ENCODE measurements at places on chromosomes 12 and 14.

GRCh38 chr12:93587611-93588010, 15.1 kb downstream of the SOCS2 start:
- H3K27ac ChIP-seq, result no peak overlapping the region
- peaks cover 4% of the 10 kb centered on the region for H3K4me1 ChIP-seq
- DNase-seq, result no peak

DNA sequence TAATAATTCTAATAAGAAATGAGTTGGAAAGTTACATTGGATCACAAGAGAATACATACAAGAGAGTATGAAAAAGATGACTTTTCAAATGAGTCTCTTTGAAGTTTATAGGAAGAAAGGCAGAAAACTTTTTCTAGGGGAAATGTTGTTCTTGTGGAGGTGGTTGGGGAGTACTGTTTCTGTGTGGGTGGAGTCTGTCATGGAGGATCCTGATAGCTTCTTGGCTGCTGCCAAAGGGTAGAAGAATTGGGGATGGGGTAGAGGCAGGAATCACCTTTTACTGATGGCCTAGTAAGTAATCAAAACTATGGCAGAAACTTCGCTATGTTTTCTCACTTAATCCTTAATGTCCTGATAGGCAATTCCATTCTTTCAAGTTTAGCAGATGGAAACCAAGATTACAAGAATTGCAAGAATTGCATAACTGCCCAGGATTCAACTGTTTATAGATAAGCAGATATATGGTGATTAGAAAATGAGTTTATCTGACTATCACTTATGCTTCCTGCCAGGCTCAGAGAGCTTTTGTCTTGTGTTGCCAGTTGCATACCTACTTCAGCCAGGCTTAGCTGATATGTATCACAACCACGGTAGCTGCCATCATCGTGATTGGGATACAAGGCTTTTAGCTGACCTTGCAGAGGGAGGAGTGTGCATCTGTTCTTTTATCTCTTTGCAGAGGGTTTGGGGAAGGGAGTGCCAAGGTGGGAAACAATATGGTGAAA, 463.9 kb downstream of the TMTC2 start:
- no peaks in the 10 kb centered on the region for H3K4me1 ChIP-seq
- H3K27ac ChIP-seq, result no peak overlapping the region
- H3K36me3 ChIP-seq, result no peaks in the 10 kb centered on the region
- H3K4me3 ChIP-seq, result no peak overlapping the region
- no peaks in the 10 kb centered on the region for H3K27me3 ChIP-seq

GRCh38 chr14:68097727-68098126, 278.1 kb downstream of the RAD51B start:
- H3K27ac ChIP-seq, result no peak overlapping the region
- no peak for DNase-seq
- H3K36me3 ChIP-seq, result no peaks in the 10 kb centered on the region
- no peak overlapping the region for H3K4me3 ChIP-seq

- no peaks in the 10 kb centered on the region for H3K36me3 ChIP-seq
- H3K4me1 ChIP-seq, result no peaks in the 10 kb centered on the region
- DNase-seq, result no peak
- no peak overlapping the region for H3K27ac ChIP-seq
Measured at GRCh38 chr12:90013409-90013808, 304.8 kb upstream of the ATP2B1 start.

- no peaks in the 10 kb centered on the region for H3K4me1 ChIP-seq
- no peak for DNase-seq
- no peaks in the 10 kb centered on the region for H3K27me3 ChIP-seq
Measured at GRCh38 chr14:41805633-41806032, 199.0 kb downstream of the LRFN5 start.

DNA sequence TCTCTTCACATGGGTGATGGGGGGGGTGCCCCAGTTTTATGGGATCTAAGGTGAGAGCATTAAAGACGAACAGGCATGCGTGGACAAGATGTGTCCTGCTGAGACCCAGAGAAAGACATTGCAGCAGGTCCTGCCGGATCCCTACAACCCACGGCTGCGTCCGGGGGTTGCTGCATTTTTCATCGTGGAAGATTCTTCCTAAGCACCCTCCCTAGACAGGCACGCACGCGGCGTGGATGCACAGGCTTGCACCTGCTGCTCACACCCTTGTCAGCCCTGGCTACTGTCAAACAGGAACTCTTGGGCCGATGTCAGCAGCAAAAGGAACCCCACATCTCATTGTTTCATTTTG, 280.6 kb upstream of the RTL1 start:
- no peaks in the 10 kb centered on the region for H3K4me1 ChIP-seq
- no peak for DNase-seq
- H3K36me3 ChIP-seq, result no peaks in the 10 kb centered on the region
- no peak overlapping the region for H3K27ac ChIP-seq
- H3K4me3 ChIP-seq, result no peak overlapping the region

DNA sequence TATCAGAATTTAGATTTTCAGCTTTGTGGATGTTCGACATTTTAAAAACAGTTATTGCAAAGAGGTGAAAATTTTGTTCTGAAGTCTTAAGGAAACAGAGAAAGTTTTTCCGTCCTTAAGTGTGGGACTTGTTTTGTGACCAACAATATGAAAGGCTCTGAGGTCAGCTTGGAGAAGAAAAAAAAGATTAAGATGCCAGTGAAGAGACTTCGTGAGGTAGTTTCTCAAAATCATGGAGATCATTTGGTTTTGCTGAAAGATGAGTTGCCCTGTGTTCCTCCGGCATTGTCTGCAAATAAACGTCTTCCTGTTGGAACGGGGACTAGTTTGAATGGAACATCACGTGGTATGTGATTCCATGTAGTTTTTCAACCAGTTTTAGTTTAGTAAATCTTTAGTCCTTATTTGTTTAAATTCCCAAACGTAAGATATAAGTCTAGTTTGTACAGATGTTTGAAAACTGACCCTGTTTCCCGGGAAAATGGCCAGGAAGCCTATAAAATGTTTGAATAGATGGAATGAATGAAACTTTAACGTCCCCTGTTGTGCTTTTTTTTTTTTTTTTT, 682 bp downstream of the KIAA0586 start:
- H3K27ac ChIP-seq, result peak overlapping the region; percentile 94
- peak overlapping the region; percentile 88 for H3K4me3 ChIP-seq
- H3K27me3 ChIP-seq, result no peaks in the 10 kb centered on the region
- peaks cover 35% of the 10 kb centered on the region for H3K4me1 ChIP-seq
- H3K36me3 ChIP-seq, result no peaks in the 10 kb centered on the region

DNA sequence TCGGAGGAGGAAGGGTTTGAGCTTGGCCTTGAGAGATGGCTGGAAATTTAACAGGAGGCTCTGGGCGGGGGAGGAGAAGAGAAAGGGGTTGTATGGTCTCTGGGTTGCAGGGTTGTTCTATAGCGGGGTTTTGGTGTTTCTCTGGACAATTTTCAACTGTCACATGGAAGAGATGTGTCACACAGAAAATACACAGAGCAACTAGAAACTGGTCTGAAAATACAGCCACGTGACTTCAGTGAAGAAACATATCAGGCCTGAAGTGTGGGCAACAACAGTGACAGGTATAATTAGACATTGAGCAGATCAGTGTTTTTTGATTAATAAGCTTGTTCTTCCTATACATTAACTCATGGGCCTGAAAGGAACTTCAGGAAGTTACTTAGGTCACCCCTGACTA, 205.3 kb upstream of the HMGA2 start:
- no peaks in the 10 kb centered on the region for H3K36me3 ChIP-seq
- no peak overlapping the region for H3K27ac ChIP-seq
- no peaks in the 10 kb centered on the region for H3K4me1 ChIP-seq
- H3K27me3 ChIP-seq, result peaks cover 5% of the 10 kb centered on the region
- no peak for DNase-seq

GRCh38 chr14:103736546-103737431, 21.2 kb downstream of the ZFYVE21 start:
- H3K4me1 ChIP-seq, result no peaks in the 10 kb centered on the region
- H3K36me3 ChIP-seq, result peaks cover 98% of the 10 kb centered on the region
- no peaks in the 10 kb centered on the region for H3K27me3 ChIP-seq

DNA sequence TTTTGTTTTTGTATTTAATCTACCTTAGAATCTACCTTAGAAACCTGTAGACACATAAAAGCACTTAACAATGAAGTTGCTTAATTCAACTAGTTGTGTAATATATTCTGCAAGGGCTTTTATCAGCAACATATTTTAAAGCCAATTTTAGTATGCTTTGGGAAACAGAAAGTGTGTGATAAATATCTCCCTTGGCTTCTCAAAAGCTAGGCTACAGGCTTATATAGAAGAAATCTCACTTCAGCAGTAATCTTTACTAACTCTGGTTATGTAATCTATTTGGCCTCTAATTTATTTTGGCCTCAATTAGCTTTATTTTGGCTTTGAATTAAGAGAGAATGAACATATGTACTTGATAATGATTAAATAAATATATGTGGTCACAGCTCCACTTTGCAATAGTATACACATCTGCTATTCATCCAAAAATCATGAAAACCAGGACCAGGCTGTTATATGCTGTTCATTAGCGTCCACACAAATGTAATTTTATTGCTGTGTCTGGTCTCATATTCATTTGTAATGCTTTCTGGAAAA, 37.2 kb downstream of the LRP6 start:
- no peaks in the 10 kb centered on the region for H3K36me3 ChIP-seq
- H3K27me3 ChIP-seq, result no peaks in the 10 kb centered on the region
- no peak overlapping the region for H3K4me3 ChIP-seq
- peak; percentile 56 for DNase-seq
- H3K27ac ChIP-seq, result no peak overlapping the region

- no peak overlapping the region for H3K27ac ChIP-seq
- DNase-seq, result no peak
Measured at GRCh38 chr12:114691196-114691595, 7.2 kb upstream of the TBX3 start.

DNA sequence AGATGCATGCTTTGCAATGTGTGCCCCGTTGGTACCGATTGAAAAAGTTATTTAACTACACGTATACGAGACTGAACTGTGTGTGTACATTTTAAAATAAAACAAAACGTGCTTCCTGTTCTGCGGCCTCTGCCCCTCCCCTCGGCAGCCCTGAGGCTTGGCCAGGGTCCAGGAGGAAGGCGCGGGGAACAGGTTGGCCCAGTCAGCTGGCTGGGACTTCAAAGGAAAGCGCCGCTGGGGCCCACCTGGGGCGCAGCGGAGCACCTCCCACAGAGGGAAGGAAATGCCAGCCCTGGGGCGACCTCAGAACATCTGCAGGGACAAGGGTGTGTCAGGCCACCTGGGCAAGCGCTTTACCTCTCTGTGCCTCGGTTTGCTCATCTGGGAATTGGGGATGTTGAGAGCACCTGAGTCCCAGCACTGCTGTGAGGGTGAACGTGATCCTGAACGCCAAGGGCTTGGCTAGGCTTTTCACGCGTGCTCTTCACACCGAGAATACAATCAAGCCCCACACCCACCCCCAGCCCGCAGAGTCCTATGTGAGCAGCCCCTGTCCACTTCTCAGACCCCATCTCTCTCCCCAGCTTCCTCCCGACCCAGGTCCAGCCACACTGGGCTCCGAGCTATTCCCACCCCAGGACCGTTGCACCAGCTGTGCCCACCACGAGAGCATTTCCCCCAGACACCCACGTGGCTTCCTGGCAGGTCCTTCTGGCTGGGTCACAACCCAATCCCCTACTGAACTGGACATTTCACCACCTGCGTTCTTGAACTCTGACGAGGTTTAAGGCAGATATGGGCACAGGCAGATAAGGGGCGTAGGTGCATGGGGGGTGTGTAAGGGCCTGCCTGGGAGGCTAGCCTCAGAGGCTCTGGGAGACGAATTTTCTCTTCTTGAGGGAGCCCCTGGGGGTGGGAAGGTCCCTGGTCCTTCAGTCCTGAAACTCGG, 41.9 kb upstream of the NCOR2 start:
- peaks cover 14% of the 10 kb centered on the region for H3K4me1 ChIP-seq
- no peak overlapping the region for H3K4me3 ChIP-seq
- no peaks in the 10 kb centered on the region for H3K36me3 ChIP-seq
- H3K27me3 ChIP-seq, result no peaks in the 10 kb centered on the region

DNA sequence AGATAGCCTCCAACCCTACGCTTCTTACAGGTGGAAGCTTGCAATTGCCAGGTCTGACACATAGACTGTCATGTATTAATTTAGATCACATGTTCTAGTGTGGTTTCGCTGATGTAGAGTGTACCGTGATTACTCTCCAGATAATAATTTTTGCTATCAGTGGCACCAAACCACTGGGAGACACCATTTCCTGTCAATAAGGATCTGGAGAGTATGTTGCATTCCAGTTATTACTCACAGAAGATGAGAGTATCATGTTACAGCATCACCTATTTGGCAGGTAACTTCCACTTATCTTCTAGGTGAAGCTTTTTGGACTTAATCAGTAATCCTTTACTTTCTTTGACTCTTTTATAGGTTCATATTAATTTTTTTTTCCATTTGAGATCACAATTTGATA, 147.2 kb downstream of the HELB start:
- H3K36me3 ChIP-seq, result no peaks in the 10 kb centered on the region
- no peak overlapping the region for H3K4me3 ChIP-seq
- DNase-seq, result no peak
- H3K27me3 ChIP-seq, result no peaks in the 10 kb centered on the region

- peak overlapping the region; percentile 72 for H3K27ac ChIP-seq
- DNase-seq, result no peak
- peaks cover 7% of the 10 kb centered on the region for H3K27me3 ChIP-seq
- H3K4me1 ChIP-seq, result peaks cover 32% of the 10 kb centered on the region
Measured at GRCh38 chr14:22979748-22980392, 2.5 kb downstream of the AJUBA start.

- no peaks in the 10 kb centered on the region for H3K36me3 ChIP-seq
- DNase-seq, result peak; percentile 85
- H3K4me3 ChIP-seq, result no peak overlapping the region
- no peak overlapping the region for H3K27ac ChIP-seq
Measured at GRCh38 chr12:110245369-110245772, 35.7 kb upstream of the ATP2A2 start.

DNA sequence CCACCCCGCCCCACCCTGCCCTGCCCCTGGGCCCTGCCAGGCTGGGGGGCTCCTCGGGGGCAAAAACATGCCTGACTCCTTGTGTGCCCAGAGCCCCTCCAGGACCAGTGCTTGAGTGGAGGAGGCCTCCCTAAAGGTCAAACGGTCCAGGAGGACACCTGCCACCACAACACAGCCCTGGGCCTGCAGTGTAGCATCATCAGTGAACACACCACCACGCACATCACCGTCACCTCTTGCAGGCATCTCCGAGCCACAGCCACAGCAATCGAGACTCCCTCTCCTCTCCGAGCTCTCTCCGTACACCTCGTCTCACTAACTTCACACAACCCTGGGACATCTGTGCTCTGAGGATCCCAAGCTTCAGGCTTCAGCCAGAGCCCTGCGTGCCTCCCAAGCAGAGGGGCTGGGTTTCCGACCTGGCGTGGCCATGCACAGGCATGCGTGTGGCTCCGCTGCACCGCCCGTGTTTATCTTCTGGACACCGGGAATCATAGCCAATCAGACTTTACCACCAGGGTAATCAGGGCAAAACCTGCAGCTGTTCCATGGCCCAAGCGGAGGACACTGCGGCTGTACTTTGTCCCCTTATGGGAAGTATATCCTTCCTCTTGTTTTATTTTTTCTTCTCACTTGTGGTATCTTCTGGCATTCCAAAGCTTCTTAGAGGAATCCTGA, 6.2 kb upstream of the DIO3 start:
- DNase-seq, result no peak
- H3K27ac ChIP-seq, result no peak overlapping the region
- H3K4me3 ChIP-seq, result no peak overlapping the region
- no peaks in the 10 kb centered on the region for H3K36me3 ChIP-seq
